ENCODE measurements at places on chromosomes 13 and 19. TPM values are rescaled to one million over a fixed set of nuclear protein-coding genes. Genes with fewer than 3 reads are reported as not detected.

OR7D2 gene
- total RNA-seq, result not detected

MBOAT7 gene
- total RNA-seq, result 113 TPM

GRCh38 chr19:2462635-2463421 is 6.1 kb upstream of the LMNB2 start:
- DNase-seq, result peak; percentile 96

- DNase-seq, result no peak
Measured at GRCh38 chr13:47478985-47479384, 522.1 kb downstream of the SUCLA2 start.

DNA sequence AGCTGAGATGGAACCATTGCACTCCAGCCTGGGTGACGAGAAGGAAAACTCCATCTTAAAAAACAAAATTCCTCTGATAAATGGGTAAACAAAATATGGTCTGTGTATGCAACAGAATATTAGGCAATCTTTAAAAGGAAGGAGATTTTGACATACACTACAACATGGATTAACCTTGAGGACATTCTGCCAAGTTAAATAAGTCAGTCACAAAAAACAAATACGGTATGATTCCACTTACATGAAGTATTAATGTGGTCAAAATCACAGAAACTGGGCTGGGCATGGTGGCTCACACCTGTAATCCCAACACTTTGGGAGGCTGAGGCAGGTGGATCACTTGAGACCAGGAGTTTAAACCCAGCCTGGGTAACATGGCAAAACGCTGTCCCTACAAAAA is 3.0 kb upstream of the ZNF444 start:
- DNase-seq, result no peak

DNA sequence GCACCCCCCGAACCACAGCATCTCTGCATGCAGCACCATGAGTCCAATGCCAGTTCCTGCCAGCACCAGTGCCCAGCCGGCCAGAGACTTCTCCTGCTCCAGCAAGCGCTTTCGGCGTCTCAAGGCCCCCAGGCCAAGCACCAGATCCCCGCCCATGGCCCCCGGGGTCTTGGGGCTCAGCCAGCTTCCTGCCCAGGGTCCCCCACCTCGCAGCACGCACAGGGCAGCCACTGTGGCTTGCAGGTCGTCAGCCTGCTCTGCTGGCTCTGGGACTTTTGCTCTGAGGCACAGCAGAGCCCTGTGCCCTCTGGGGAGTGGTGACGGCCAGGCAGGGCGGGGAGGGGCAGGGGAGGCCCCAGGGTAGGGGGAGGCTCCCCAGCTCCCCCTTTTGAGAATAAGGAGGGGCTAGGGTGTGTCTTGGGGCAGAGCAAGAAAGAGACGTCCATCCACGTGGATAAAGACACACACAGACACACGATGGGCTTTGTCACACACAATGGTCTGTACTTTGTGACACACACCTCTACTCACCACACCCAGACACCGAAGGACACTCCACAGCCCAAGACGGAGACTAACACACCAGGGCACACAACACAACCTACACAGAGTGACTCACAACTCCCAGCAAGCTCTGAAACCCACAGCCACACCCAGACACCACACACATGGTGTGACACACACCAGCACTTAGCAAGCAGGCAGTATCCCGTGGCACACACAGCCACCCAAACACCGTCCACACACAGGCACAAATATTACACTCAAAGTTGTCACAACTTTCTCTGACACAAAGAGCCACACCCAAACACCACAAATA is at the start of gene KCNN4:
KCNN4 (minus strand) TSS at position 268 of the 820 bp plus-strand sequence; CDS start at position 156, 112 bp downstream.
- no peak for DNase-seq

DNA sequence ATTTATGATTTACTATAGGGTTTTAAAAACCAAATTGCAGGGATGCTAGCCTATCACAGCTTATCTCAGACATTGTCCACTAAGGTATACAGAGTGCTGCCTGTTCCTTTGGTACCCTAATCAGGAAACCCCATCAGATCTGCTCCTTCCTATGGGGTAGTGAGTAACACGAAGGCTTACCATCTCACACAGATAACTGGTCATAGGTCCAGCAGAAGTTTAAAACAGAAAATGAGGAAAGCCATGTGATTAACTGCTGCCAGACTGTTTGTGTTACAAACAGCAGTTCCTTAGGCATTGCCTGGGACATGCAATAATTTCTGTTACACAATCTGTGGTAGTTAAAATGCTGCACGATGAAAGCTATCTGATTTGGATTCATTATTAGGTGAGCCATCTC is 53.5 kb upstream of the ALOX5AP start:
- DNase-seq, result no peak

DNA sequence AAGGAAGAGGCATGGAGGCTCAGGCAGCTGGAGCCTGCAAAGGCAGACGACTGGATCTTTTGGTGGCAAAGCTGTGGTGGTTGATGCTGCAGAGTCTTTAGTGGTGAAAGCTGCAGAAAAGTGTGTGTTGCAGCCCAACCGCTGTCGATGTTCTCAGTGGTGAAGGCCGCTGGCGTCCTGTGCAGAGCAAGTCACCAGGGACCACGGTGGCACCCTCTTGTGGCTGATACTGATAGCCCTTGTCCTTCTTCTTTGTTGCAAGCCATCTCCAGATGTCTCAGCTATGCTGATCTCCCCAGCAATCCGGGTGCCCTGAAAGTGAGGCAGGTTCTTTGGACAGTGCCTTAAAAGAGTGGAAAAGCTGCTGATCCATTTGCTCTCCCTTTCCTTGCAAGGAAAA is 610.9 kb upstream of the PCDH9 start:
- peak; percentile 72 for DNase-seq

GRCh38 chr13:74070065-74070464 is 64.1 kb downstream of the KLF12 start:
- no peak for DNase-seq

DNA sequence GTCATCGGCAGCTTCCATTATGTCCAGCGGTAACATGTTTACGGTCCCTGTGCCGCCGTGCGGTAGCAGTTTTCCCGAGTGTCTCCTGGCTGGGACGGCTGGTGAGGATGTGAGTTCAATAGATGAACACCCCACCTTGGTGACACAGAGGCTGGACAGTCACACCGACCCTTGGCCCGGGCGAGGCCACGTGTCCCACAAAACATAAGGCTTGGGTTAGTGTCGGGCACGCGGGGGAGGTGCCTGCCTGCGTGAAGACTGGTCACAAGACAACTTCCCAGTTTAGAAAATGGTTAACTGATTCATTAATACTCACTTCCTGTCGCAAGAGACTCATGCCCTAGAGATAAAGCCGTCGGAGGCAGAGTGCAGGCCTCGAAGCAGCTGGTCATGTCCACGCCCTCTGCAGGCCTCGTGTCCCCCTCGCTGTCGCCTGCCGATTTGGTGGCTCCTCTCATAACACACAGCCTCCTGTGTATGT is 17.2 kb downstream of the RASA3 start:
- DNase-seq, result peak; percentile 8

DNA sequence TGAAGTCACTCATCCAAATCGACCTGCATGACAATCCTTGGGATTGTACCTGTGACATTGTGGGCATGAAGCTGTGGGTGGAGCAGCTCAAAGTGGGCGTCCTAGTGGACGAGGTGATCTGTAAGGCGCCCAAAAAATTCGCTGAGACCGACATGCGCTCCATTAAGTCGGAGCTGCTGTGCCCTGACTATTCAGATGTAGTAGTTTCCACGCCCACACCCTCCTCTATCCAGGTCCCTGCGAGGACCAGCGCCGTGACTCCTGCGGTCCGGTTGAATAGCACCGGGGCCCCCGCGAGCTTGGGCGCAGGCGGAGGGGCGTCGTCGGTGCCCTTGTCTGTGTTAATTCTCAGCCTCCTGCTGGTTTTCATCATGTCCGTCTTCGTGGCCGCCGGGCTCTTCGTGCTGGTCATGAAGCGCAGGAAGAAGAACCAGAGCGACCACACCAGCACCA is 5.9 kb downstream of the SLITRK5 start:
- no peak for DNase-seq

DNA sequence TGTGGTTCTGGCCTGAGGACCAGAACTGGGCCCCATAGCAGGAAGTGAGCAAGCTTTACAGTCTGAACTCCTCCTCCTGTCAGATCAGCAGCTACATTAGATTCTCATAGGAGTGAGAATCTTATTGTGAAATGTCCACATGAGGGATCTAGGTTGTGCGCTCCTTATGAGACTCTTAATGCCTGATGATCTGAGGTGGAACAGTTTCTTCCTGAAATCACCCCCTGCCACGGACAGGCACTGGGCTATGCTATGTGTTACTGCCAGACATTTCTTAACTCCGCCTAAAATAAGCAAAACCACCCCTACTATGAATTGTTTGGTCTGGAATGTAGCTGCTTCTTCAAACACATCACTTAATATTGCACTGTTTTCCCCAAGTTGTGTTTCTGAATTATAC is 4.6 kb downstream of the FBXL3 start:
- no peak for DNase-seq
